Activated naive CD4-positive, alpha-beta T cell treated with Interleukin-2 at 50 U/mL for 16 hours (primary cell): ENCODE measurements at places on chromosomes 1 and 21.
A peak's percentile ranks its signal among the peaks of the same experiment; 100 is the strongest.

DNA sequence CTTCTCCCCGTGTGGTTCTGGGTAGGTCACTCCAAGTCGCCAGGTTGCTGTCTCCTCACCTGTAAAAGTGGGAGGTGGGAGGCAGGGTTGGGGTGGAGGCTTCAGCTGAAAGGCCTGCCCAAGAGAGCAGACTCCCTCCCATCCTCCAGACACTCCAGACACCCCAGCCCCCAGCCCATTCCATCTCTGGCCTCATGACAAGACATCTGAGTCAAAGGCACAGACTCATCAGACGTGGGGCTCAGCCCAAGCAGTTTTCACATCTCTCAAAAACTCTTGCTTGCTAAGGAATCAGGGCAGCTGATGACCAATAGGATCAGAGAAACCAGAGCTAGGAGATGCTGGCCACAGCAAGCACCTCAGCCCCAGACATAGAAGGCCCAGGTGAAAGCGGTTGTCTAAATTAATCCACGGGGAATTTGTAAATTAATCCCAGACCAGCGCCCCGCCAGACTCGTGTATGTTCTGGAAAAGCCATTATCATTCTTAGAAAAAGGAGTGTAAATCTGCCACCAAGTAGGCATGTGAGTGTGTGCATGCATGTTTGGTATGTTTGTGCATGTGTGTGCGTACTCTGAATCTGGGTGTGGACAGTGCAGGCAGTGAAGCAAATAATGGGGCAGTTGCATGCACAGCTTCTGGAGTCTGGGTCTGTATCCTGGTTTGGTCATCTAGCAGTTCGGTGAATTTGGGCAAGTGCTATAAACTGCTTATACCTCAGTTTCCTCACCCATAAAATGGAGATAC lies 55.2 kb downstream of the KCND3 start:
- DNase-seq: no peak

- no peak for DNase-seq
Measured at GRCh38 chr1:85134583-85135391, 66.0 kb downstream of the SYDE2 start.

DNA sequence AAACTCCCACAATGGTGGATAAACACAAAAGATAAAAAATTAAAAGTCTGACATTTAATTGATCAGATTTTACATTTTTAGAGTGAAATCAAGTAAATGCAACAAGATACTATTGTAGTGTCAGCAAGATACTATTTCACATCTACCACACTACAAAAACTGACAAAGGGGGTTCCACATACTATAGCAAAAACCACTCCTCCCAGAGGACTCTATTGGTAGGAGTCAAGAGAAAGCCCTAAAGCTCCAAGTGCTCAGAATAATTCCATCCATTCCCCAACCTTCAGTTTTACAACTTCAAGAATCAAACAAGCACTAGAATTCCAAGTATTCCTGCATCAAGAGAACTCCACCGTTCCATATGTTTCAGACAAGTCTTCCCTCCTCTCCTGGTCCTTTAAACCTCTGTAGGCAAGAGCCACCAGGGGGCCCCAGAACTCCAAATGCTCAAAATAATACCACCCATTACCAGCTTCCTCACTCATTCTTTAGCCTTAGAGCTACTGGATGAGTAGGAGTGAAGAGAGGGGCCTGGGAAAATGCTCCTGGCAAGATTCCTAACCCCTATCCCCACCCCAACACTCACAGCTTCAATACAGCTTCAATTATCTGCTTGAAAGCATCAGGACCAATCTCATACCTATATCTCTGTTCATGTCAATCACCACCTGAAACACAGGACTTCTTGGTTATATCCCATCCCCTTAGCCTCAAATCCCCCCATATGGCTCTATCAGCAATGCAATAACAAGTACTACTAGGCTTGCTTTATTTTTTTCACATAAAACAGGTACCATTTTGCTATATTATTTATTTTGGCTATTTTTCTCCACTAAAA lies 9.9 kb downstream of the TOR1AIP2 start:
- DNase-seq: peak; percentile 49

- no peak for DNase-seq
Measured at GRCh38 chr21:29481641-29482040, 182.9 kb downstream of the BACH1 start.

GRCh38 chr1:239354231-239354630 lies 32.1 kb upstream of the CHRM3 start:
- no peak for DNase-seq

DNA sequence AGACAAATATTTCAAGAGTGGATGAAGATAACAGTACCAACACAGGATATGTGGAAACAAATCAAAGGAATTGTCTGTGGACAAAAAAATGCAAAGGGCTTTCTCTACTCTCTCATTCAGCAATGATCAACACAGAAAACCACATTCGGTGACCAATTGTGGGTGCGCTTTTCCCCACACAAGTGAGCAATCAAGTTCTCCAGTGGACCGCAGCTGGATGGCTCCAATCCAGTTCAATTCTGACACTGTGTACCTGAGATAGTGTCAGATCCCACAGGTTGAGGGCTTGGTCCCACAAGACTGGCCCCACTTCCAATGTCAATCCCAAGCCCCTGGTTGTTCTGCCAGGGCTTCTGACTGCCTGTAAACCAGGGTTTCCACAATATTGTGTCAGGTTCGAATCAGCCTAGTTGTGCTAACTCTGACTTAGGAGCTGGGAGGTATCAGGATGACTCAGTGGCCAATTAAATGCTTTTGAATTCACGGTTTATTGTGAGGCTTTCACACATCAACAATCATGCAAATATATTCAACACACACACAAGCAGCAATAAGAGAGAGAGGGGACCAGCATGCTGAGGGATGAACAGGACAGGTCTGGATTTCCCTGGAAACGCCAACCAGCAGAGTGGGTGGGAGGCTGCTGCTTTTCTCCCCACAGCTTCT lies 87.0 kb upstream of the BTG3 start:
- DNase-seq: no peak

GRCh38 chr1:224183591-224184312 lies 712 bp downstream of the DEGS1 start:
- peak; percentile 69 for DNase-seq

- DNase-seq: no peak
Measured at GRCh38 chr1:28280501-28280900, 21.2 kb downstream of the SESN2 start.

GRCh38 chr1:209509039-209509438 lies 74.5 kb upstream of the CAMK1G start:
- DNase-seq: no peak

DNA sequence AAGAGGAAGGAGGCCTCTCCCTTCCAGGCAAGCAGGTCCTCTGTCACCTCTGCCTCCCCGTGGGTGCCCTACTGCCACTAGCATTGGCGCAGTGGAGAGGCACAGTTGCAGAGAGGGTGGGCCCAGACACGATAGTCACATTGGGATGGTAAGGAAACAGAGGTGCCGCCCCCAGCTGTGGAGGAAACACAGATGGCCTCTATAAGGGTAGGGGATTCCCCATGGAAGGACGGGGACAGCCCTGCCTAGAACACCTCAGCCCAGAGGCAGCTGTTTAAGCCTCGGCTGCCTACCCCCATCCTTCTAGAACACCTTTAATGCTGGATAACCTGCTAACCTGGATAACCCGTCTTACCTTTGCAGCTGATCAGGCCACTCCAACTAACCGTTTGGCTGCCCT lies 65.7 kb upstream of the CNTN2 start:
- DNase-seq: peak; percentile 8

GRCh38 chr1:26666855-26667254 lies 29.0 kb upstream of the ARID1A start:
- DNase-seq: no peak

DNA sequence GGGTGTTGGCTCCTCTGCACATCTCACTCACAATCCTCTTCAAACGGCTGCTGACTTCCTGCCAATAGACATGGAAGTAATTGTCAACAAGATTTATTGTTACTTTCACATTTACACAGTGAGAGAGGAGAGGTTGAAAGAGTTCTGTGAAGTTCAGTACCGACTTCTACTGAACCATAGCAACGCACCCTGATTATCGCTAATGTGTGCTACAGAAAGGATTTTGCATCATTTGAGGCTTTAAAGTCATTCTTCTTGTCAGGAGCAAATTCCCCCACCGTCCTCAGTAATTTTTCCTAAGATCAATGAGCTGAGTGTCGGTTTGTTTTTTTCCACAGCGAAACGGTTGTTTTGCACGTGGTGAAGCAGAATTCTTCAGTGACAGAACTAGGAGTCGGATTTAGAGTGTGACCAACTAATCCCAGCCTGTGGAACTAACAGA lies 361.0 kb downstream of the ADGRL2 start:
- DNase-seq: no peak

- DNase-seq: no peak
Measured at GRCh38 chr1:235906436-235906835, 39.7 kb upstream of the LYST start.

DNA sequence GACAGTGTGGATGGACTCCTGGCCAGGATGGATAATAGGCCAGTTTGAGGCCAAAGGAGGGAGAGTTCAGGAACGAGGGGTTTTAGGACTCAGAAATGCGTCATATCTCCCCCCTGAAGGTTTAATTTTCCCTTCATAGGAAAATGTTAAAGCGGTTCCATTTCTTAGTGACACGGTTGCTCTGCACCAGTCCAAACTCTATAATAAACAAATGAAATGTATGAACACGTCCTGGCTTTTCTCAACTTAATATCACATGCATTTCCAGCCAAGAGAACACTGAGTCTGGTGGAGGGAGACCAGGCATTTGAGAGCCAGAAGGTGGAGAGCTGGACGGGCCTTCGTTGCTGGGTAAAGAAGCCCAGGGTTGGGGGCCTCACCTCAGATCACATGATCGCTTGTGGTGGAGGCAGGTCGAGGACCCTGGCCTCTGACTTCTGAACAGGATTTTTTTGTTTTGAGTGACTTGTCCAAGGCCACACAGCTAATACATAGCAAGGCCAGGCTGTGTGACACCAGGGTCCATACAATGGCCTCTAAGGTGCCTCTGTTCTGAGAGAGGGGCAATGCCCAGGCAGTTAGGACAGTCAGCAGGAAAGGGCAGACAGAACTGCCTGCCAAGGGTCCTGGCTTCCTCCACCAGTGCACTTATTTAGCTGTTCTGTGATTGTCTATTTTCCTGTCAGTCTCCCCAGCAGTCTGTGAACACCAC lies 11.4 kb downstream of the SLC1A7 start:
- no peak for DNase-seq

- DNase-seq: peak; percentile 26
Measured at GRCh38 chr1:10152709-10153284, 57.6 kb upstream of the KIF1B start.

- DNase-seq: no peak
Measured at GRCh38 chr1:42593486-42594100, 64.6 kb upstream of the PPIH start.

GRCh38 chr1:156119503-156120209 lies 5.1 kb downstream of the LMNA start:
- DNase-seq: no peak

DNA sequence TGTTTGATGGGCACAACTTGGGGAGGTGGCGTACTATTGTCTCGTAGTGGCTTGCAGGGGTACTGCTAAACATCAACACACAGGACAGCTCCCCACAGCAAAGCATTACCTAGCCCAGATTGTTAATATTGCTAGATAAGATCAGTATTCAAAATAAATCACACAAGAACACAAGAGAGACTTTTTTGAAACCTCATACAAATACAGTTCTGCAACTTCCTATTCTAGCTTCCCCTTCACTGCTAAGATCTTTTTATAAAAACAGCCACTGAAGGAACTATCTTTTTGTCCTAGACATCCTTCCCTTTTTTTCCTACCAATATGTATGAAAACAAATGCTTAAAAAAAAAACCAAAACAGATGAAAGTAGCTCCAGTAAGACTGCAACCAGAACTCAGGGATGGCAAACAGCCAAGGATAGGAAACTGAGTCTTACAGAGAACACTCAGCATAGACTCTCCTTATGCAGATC lies 137.8 kb upstream of the KRTAP19-8 start:
- DNase-seq: no peak

- DNase-seq: no peak
Measured at GRCh38 chr1:233443040-233443760, 115.7 kb downstream of the MAP3K21 start.

- DNase-seq: peak; percentile 38
Measured at GRCh38 chr21:41369920-41370839, 8.4 kb downstream of the MX2 start.

DNA sequence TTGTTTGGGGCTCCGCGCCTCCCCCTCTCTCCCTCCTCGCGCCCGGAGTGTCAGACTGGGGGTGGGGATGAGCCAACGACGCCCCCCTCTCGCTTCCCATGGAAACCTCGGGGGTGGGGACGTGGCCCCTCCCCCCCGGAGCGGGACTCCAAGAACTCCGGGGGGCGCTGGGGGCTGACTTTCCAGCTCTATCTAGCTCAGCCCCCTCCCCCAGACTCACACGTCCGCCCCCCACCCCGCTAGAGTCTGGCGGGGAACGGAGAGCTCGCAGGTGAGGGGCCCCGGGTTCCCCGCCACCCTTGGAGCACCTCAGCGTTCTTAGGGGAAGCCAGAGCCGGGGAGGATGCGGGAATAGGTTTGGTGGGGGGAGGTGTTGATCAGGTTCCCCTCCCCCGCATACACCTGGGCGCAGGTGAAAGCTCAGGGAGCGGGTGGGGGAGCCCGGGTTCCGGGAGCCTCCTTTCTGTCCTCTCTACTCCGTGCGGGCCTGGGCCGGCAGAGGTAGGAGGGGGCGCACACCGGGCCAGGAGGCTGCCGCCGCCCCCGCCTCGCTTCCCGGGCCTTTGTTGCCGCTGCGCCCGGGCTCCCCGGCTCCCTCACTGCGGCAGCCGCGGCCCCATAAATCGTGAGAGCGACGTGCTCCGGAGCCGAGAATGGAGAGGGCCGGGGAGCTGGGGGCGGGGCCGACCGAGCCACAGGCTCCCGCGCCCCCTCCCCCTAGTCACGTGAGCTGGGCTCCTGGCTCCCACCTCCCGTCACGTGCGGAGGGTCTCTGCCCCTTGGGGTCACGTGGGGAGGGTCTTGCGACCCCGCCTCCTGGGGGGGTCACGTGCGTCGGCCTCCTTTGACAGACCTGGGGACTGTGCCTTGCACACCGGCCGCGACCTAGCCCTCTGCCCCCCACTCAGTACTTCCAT lies 1.9 kb downstream of the EFNA3 start:
- DNase-seq: peak; percentile 42

DNA sequence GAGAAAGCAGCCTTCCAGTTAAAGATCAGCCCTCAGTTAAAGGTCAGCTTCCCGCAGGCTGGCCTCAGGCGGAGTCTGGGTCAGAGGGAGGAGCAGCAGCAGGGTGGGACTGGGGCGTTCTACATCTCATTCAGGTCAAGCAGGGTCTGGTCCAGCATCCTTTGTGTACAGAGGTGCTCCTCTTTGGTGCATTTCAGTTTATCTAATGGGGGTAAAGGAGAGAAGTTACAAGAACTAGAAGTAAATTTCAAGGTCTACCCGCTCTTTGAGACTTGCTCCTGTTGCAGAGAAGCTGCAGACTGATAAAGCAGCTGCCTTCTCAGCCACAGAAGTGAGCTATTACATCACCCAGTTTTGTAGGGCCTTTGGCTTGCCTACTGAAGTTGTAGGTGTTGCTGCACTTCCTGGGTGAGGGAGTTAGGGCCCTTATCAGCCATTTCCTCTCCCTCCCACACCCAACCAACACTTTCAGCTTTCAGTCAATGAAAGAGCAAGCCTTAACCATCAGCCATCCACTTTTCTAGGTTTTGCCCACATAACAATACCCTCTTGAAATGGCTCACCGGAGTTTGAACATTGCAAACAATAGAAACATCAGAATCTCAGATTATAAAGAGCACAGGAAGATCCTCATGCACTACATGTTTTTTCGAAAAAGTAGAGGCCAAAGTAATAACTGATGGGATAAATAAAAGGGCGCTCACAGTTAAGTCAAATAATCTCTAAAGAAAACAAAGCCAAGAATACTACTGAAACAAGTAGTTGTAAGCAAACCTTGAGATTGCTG lies 2.8 kb upstream of the NUP210L start:
- peak; percentile 73 for DNase-seq

- no peak for DNase-seq
Measured at GRCh38 chr1:213622365-213623063, 365.3 kb upstream of the PROX1 start.

- no peak for DNase-seq
Measured at GRCh38 chr1:222994511-222995235, 148.4 kb downstream of the TLR5 start.
